ENCODE measurements at places on chromosomes 2 and 18.

DNA sequence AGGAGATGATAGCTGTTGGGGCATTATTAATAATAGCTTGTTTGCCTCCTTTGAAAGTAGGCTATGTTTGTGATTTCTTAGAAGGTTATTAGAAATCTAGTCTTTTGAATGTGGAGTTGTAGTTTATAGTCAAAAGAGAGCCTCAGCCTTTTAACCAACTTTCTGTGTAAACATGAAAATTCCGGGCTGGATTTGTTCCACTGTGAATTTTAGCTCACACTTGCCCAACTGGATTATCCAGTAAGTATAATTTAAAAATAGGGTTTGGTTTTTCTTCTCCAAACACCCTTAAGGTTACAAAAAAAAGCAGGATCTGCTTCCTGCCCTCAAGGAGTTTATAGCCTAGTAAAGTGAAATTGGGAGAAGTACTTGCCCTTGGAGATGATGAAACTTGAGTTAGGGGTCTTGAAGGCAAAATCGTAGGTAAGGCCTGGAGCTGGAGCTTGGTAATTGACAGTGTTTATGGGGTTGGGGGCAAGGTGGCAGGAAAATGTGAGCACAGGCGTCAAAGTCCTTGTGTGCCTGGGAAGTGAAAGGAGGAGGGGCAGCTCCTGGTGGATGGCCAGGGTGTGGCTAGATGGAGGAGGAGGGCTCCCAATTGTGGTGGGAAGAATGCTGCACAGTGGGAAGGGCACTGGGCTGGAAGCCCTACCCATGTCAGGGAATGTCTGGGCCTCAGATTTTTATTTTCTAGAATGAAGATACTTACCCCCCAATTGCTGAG, 21.3 kb downstream of the ITGA6 start:
- no peak for DNase-seq

- no peak for DNase-seq
Measured at GRCh38 chr2:54866868-54867267, 143.4 kb downstream of the EML6 start.

- DNase-seq = peak; percentile 85
Measured at GRCh38 chr2:127100251-127101047, 6.5 kb downstream of the BIN1 start.

GRCh38 chr2:20370191-20370590, 19.5 kb upstream of the PUM2 start:
- no peak for DNase-seq

DNA sequence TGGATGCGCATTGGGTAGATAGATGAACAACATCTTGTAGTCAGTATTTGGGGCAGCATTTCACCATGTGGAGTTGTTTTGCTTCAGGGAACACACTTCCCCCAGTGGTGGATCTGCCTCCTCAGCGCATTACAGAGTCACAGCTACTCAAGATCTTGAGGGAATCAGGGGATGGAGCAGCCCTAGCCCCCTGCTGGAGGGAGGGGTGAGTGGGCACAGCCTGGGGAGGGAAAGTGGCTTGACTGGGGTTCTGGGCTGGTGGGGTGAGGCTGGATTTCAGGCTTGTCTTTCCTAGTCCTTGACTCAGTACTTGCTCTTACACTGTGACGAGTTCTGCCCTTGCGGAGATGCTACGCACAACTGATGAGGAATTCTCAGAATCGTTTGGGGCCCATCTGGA, 271.0 kb upstream of the HS6ST1 start:
- no peak for DNase-seq

All from RCC 7860 (cell line).